Esophagus squamous epithelium (tissue), 5 donors: ENCODE measurements at places on chromosomes 6 and 20.
A peak's percentile ranks its signal among the peaks of the same experiment; 100 is the strongest.

- DNase-seq: no peak
Measured at GRCh38 chr20:19253916-19254820, 41.7 kb downstream of the SLC24A3 start.

DNA sequence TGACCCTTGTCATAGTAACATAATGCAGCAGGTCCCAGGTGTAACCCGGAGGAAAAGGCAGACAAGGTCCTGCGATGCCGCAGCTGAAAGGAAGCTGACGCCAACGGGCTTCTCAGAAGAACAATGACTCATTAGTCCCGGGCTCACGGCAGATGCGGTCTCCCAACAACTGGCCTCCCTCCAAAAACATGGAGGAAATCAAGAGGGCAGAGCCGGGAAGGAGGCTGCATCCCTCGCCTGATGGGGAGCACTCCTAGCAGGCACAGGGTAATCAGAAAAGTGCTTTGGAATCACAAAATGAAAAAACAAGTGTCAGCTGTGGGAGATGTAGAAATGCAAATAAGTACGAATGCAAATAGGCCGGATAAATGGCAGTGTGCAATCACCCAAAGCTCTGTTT lies 165.2 kb upstream of the AGPAT4 start:
- no peak for DNase-seq

- no peak for DNase-seq
Measured at GRCh38 chr20:12053353-12053752, 135.7 kb downstream of the BTBD3 start.

GRCh38 chr6:155399062-155399744 lies 56.4 kb downstream of the NOX3 start:
- DNase-seq: no peak

- DNase-seq: no peak
Measured at GRCh38 chr20:58694241-58695083, 1.9 kb downstream of the NPEPL1 start.

GRCh38 chr20:63051911-63052310 lies 45.1 kb upstream of the BHLHE23 start:
- no peak for DNase-seq

DNA sequence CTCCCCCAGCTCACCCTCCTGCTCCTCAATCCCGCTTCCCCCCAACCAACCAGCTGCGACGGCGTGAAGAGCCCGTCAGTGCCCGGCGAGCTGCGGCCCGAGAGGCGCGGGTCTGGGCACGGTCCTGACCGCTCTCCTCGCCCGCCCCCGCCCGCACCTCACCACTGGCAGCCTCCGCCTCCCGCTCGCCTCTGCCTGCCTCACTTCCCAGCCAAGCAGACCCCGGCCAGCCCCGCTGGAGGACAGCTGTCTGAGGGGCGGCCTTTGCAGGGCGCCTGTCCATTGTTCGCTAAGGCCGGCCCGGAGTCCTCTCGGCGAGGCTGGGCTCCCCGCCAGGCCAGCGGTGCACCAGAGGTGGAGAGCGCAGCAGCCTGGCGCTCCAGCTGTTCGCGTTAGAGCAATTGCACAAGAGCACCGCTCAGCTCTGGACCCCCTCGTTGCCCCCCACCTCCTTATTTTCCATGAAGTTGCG lies 1.3 kb downstream of the SOBP start:
- DNase-seq: no peak

GRCh38 chr6:63305277-63305676 lies 14.5 kb downstream of the LGSN start:
- DNase-seq: no peak

- DNase-seq: no peak
Measured at GRCh38 chr20:43939762-43940121, 25.1 kb downstream of the TOX2 start.

DNA sequence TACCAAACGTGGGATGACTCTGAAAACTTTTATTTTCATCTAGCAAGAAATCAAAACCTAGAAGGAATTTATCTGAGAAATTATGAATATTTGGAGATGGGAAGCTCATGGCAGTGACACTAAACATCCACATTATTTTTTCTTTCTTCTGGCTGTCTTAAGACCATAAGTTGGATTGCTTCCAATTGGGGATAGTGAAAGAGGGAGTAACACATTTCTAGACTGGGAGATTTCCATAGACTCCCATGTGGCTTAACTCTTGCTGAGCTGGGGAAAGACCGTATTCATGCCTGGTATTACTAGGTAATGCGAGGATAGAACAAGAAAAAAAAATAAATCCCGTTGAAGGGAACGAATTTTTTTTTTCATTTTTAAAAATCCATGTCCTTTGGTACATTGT lies 120.0 kb downstream of the UTRN start:
- no peak for DNase-seq

DNA sequence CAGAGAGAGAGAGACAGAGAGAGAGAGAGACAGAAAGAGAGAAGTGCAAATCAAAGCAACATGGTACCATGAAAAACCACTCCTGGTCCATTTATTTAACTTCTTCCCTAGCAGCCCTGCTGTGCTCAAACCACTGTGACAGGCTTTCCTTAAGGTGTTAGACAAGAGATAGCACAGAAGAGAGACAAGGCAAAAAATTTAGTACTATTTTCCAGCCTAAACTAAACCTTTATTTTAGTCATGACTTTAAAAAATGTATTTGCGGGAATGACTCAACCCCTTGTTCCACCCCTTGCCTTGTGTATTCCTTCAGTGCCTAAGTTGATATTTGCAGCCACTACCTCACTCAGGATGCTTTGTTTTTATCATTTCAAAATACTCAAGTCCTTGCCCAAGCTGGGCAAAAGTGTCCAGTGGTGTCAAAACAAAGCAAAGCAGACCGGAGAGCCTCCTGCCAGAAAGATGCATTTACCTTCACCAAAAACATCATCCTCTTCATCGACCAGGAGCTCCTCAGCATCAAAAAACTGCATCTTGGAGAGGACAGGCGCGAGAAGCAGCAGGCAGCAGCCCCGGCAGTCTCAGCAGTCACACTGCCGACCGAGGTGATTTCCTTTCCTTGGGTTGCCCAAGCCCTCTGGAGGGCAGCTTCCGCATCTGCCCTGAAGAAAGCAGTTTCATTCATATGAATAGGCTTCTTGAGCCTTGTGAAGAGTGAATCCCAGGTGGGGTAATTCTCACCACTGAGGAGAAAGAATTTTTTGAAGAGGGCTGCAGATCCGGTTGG lies at the start of gene RIPOR2:
TSS of gene RIPOR2 (minus strand) at position 595 of the 787 bp plus-strand sequence. CDS start at position 533, 62 bp downstream.
- peak; percentile 14 for DNase-seq

DNA sequence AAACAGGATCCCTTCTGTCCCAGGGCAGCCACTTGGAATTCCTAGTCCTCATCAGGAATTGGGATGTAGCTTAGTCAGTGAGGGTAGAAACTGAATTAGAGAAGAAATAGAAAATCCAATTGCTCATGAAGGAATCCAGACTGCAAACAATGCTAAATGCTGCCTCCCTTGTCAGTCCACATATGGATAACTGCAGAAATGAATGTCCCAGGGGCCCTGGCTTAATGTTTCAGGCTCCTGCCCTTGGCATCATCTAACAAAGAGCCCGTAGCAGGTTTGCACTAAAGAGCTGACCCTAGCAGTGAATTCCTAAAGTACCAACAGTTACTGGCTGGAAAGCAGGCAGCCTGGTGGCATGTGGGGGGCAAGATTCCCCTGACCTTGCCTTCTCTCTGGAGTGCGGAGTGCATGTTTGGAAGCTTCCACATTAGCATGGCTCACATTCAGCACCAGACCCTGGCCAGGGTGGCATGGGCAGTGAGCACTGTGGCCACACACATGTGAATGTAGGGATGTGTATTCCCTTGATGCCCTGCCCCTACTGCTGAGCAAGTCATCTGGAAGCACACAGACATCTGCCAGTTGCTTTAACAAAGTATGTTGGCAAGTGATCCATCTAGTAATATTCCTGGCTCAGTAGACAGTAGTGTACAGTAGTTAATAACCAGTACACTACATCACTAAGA lies 394.5 kb downstream of the CDC5L start:
- DNase-seq: no peak

DNA sequence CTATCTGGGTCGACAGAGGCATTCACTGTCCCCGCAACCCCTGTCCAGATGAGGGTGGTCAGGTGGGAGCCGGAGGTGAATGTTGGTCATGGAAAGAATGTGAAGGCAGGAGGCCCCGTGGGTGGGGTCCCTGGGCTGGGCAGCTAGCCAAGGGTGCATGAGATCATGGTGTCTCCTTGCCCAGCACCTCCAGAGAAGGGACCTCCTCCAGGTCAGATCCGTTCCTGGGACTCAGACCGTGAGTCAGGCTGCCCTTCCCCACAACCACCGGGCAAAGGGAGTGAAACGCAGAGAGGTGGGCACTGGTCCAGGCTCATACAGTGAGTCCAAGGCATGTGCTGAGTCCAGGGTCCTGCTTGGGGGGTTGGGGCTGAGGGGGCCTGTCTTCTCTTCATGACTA lies 3.5 kb downstream of the FOXS1 start:
- no peak for DNase-seq

DNA sequence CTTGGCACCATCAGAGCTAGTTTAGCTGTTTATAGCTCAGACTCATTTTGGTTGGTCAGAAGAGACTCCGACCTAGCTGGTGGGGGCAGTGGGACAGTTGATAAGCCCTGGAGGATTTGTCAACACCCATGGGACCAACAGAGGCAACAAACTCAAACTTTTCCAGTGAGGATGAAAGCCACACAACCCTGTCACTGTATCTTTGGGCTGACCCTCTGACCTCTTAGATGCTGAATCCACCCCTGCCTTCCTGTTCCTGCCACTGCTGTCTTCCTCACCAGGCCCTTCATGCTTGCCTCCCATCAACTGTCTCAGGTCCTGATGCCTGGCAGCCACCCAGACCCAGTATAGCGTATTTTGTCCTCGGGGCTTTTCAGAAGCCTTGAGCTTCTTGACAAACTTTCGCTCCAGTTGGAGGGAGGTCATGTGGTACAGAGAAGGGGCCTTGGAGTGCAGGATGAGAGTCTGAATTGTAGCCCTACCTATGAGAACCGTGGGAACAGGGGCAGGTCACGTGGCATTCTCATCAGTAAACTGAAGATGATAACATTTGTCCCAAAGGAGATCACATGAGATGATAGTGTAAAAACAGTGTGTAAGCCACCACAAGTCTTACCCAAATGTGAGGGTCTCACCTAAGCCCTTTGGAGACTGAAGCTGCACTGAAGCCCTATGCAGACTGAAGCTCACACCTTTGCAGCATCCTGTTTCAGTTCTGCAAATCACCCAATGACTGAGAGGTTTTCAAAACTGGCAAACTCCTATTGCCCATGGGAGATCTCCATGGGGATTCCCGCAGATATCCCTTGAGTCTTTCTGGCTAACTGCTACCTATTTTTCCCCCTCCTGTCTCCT lies 72.0 kb upstream of the F13A1 start:
- no peak for DNase-seq

- DNase-seq: no peak
Measured at GRCh38 chr6:130978660-130979396, 84.2 kb downstream of the EPB41L2 start.

DNA sequence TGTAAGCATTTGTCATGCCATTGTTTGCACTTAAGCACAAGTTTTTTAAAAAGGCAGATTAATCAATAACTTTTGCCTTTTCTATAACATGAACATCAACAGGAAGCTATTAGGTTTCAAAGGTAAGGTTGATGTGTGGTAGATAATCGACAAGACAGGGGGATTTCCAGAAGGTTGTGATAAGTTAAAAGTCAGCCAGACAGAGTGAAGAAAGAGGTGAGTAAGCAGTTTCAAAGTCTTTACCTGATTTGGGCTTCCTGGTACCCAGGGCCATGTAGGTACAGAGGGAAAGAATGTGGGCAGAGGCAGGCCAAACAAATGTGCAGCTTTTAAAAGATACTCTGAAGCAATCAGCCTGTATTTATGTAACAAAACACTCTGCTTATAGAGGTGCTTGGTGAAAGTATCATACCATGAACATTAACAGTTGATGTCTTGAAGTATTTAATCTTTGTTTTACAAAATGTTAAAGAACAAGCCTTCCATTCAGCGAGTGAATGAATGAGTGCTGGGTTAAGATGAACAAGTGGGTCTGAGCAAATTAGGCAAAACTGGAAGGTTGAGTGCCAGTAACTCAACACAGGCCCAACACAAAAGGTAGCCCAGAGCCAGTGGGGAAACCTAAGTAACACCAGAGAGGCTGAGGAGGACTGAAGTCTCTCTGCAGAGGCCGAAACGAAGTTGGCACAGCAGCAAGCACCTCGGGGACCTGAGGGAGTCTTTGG lies 60.2 kb downstream of the LRRC1 start:
- DNase-seq: no peak

DNA sequence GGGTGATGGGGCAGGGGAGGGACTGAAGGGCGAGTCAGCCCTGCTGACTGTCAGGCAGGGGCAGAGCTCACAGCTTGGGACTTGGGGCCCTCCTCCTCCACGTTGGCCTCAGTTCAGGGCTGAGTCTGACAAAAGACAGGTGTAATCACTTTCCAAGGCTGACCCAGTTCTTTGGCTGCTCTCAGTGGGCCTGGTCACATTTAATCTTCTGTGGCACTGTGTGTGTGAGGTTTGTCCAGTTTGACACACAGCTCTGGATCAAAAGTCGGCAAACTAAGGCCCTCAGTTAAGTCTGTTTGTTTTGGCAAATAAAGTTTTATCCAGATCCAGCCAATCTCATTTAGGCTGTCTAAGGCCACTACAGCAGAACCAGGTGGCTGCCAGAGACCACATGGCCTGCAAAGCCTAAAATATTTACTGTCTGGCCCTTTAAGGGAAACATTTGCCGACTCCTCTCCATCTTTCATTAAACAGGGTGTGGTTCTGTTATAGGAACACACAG lies 5.1 kb upstream of the MAP1LC3A start:
- DNase-seq: no peak

DNA sequence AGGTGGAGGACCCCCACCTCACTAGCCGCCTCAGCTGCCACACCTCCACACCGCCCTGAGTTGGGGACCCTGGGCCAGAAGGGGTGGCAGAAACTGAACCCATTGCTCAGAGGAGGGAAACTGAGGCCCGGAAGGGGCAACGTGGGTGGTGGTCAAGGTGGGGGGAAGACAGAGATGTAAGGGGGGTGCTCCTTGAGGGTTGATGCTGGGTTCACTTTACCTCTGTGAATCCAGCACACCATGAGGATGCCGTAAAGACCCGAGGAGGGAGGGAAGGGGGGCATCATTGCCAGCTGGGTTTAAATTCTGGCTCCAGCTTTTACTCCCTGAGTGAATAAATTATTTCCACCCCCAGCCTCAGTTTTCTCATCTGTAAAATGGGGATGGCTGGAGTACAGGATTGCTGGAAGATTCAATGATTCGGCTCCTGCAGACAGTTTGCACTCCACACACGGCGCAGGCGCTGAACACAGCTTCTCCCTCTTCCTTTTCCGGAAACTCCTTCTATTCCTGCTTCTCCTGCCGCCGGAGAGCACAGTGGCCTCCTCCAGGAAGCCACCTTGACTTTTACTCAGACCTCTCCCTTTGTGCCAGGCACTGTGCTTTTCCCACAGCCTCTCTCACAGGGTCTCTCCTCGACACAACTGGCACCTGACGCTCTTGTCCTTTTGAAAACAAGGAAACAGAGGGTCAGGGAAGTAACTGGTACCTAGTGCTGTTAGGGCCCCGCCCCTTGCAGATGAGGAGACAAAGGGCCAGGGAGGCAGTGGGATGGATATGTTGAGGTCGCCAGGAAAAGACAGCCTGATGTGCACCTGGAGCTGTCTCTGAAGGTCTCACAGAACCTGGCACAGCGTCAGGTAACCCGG lies 59.4 kb downstream of the UBE2V1 start:
- DNase-seq: no peak

- no peak for DNase-seq
Measured at GRCh38 chr6:135814043-135814442, 37.5 kb upstream of the PDE7B start.

GRCh38 chr6:169972101-169972651 lies 220.8 kb downstream of the ERMARD start:
- DNase-seq: no peak

- no peak for DNase-seq
Measured at GRCh38 chr6:66496659-66497058, 789.6 kb upstream of the EYS start.

- no peak for DNase-seq
Measured at GRCh38 chr20:48771542-48771941, 56.3 kb downstream of the PREX1 start.
